ENCODE measurements at places on chromosomes 7 and 10.

- no peak for DNase-seq
Observed at GRCh38 chr10:124999433-125000365, 57.8 kb downstream of the ZRANB1 start.

DNA sequence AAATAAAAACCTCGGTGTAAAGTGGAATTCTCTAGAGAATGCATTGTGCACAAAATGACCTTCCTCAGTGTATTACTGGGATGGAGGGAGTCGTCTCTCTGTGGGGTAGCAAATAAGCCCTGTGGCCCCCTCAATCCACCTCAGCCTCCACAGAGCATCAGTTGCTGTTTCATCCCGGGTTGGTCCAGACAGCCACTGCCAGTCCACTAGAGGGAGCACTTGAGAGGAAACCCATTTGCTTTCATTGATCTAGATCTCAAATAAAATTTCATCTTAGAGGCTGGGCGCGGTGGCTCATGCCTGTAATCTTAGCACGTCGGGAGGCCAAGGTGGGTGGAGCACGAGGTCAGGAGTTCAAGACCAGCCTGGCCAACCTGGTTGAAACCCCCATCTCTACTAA lies 1128.7 kb downstream of the CNTNAP2 start:
- no peak for DNase-seq

- peak; percentile 49 for DNase-seq
Observed at GRCh38 chr7:99624484-99624883, 7.7 kb downstream of the ZSCAN25 start.

GRCh38 chr10:49109669-49110340 lies 5.5 kb downstream of the VSTM4 start:
- no peak for DNase-seq

GRCh38 chr7:140676306-140676705 lies 3.6 kb downstream of the ADCK2 start:
- DNase-seq: no peak

DNA sequence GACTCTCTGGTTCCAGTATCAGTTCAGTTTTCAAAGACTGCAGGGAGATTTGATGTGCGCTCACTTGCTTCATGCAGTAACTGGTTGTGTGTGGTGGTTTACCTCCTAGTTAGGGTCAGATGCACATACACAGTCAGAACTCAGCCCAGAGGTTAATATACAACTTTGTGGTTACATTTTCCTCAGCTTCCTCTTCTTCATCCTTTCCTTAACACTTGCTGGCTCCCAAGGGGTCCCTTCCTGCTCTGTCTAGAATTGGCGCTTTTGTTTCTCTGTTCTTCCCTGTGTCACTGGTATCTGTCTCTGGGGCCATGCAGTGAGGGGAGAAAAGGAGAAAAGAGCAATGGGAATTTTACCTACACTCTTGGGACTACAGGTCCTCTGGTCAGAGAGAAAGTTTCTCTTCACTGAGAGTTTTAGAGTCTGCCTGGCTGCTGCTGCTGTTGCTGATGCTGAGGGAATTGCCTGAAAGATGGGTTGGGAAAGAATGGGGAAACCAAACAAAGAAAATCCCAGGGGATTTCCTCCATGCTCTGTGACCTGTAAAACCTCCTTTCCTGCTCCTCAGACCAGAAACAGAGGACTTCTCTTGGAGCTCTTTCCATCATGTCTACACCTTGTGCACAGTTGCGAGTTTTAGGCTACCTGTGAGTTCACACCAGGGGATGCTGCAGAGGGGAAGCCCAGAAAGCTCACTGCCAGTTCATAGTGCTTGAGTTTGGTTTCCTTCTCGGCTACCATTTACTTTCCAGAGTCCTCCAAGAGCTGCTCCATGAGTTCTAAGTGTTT lies 74.6 kb downstream of the WDFY4 start:
- no peak for DNase-seq

GRCh38 chr10:72466018-72466417 lies 111.3 kb upstream of the DNAJB12 start:
- DNase-seq: no peak

DNA sequence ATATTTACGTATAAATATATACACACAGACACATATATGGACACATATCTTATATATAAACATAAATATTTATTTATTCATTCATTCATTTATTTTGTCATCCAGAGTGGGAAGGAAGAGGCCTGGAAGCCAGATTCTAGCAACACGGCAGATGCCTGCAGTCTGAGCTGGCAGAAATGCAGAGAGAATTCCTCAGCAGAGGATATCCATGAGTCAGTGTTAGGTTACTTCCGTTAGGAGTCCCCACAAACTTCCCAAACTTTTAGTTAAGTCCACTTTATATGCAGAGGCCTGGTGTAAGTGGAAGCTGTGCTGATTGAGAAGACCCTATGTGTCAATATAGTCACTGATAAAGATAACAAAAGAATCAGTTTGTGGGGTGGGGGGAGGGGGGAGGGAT lies 89.6 kb downstream of the PPP1R17 start:
- no peak for DNase-seq

- no peak for DNase-seq
Observed at GRCh38 chr7:125363873-125364272, 434.2 kb upstream of the POT1 start.

DNA sequence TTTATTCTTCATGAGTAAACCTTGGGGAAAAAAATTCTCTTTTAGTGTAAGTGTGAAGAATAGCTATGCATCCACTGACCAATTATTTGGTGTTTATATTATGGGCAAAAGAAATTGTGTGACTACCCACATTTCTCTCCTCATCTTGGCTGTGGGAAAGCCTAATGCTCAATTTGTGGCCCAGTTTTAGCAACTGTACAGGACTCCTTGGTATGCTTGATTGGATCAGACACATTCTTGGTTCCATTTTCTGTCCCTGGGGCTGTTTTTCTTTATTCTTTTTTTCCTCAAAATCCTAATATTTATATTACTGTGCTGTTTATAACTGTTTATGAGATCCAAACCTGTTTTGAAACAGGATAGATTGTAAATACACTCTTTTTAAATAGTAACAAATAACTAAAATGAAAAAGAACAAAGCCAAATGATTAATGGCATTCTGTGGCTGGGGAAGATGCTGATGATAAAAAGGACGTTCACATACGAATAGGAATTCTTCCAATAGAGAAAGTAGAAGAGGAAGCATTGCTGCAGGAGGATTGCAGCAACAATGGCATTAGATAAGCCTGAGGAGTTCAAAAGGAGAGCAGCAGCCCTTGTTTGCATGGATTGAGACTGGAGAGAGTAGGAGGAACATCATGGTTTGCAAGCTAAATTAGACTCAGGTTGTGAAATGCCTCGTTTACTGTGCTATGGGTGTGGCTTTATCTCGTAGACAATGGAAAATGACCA lies 580.5 kb downstream of the INHBA start:
- DNase-seq: no peak

Data from activated CD4-positive, CD25-positive, alpha-beta regulatory T cell treated with anti-CD3 and anti-CD28 coated beads, Interleukin-2, amount 50 U/mL, for 16 hours (primary cell).